ENCODE measurements at places on chromosomes 7 and 10.

GRCh38 chr7:102203218-102203617 lies 83.5 kb upstream of the SH2B2 start:
- DNase-seq: no peak

- no peak for DNase-seq
Measured at GRCh38 chr10:63123727-63124362, 9.3 kb upstream of the NRBF2 start.

- no peak for DNase-seq
Measured at GRCh38 chr7:158733775-158734494, 29.3 kb upstream of the NCAPG2 start.

DNA sequence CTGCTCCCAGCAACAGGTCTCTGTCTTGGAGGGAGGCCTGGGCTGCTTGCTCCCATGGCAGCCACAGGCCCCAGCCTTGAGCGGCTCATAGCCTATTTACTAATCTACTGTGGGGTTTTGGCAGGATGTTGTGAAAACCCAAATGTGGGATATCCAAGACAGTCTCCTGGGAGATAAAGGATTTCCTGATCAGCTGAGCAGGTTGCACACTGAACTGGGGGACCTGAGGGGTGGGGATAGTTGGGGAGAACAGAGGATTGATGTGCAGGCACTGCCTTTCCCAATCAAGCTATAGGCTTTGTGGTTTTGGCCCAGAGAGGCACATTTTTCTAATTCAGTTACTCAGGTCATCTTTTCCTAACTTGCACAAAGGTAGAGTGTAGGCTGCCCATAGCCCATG lies 92.6 kb downstream of the SH2D4B start:
- no peak for DNase-seq

DNA sequence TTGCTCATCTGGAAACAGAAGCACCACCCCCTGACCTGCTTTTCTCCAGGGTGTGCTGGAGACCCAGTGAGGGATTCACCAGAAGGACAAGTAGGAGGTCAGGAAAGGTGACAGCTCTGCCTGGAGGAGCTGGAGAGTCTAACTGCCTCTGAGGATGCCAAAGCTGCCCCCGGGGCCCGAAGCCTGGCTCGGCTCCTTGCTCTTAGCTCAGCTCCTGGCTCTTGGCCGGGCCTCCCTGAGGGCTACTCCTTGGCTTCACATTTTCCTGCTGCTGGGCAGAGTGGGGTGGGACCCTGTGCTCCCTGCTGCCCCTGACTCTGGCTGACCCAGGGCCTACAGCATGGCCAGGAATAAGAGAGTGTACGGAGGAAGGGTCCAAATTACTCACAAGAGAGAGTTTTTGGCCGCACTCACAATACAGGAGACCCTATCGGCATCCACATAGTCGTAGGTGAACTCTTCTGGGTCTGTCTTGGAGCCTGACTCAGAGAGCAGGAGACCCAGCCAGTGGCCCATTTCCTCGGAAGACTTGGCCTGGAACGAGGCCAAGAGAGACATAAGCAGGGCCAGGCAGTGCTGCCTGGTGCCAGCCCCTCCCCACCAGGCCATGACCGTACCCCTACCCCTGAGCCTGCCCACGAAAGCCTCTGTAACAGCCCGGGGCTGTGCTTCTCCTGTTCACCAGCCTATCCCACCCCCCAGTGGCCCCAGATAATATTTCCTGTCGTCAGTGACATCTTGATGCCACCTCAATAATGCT lies 63.1 kb downstream of the VWA2 start:
- DNase-seq: no peak

DNA sequence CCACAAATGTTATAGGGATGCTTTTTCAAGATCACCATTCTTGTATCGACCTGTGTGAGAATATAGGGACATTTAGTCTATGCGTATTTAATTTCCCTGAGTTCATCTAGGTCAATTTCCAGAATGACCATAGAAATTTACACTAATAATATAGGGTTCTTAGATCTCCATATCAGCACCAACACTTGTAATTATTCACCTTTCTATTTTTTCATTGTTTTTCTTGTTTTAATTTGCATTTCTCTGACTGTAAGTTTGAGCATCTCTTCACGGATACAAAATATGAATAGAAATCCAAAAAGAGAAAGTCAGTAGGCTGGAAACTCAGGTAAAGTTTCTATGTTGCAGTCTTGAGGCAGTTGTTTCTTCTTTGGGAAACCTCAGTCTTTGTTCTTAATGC lies 134.8 kb downstream of the CREB5 start:
- DNase-seq: no peak

- DNase-seq: peak; percentile 90
Measured at GRCh38 chr7:149873074-149873969, at the start of gene ATP6V0E2. ATP6V0E2 (plus strand) TSS chr7:149873969; CDS start chr7:149874066, 97 bp downstream.

DNA sequence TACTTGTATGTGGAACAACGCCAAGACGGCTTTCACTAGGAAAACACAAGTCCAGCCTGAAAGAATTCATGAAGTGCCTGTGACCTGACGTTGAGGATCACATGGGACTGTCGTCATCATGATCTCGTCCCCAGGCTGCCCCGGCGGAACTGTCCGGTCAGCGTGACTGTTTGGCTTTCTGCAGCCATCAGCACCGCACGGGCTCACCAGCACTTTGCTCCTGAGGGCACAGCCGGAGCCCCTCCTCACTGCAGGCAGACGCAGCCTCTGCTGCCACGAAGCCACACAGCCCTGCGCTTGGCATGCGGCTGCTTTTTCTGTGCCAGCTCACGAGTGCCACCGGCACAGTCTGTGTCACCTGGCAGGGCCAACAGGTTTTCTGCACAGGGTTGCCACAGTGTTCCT lies 9.4 kb upstream of the GET4 start:
- DNase-seq: no peak

- no peak for DNase-seq
Measured at GRCh38 chr7:129824291-129825208, 128.2 kb downstream of the UBE2H start.

DNA sequence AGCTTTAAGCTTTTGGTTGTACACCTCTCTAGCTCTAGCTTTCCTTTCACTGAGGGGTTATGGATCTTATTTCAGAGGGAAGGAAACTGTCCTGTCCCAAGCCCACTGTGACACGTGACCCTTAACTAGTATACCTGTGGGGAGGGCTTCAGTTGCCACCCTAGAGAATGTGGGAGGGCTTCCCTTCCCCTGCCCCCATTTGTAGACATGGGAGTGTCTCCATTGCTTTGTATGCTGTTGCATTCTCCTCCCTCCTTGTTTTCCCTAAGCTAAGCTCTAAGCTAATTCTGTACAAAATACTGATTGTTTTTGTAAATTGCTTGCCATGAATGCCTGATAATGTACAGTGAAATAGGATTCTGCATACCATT lies 11.2 kb downstream of the LUC7L2 start:
- DNase-seq: no peak

GRCh38 chr10:115091161-115091560 lies 2.0 kb upstream of the ATRNL1 start:
- DNase-seq: no peak

DNA sequence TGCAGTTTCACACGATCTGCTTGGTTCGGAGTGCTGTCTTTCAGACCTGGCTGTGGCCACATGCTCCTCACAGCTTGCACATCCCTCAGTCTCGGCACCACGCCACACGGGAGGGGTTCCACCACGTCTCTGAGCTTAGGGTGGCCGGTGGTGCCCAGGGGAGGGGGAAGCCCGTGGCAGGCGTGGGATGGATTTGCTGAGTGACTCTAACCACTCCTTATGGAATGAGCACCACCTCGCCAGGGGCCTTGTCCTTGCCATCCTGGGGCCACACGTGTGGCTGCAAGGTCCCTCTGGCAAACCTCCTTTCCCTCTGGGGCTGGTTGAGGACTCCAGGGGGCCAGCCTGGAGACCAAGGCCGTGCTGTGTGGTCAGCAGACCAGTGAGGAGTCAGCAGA lies 29.1 kb upstream of the FAM20C start:
- DNase-seq: no peak

GRCh38 chr7:81007051-81007450 lies 88.2 kb upstream of the SEMA3C start:
- DNase-seq: no peak

GRCh38 chr7:87876040-87876868 lies at the start of the genes DBF4 and SLC25A40:
DBF4 (plus strand) TSS chr7:87876493; CDS start chr7:87876733, 240 bp downstream.
SLC25A40 (minus strand) TSS chr7:87876360; CDS start chr7:87858727, 17,633 bp downstream.
- peak; percentile 93 for DNase-seq

DNA sequence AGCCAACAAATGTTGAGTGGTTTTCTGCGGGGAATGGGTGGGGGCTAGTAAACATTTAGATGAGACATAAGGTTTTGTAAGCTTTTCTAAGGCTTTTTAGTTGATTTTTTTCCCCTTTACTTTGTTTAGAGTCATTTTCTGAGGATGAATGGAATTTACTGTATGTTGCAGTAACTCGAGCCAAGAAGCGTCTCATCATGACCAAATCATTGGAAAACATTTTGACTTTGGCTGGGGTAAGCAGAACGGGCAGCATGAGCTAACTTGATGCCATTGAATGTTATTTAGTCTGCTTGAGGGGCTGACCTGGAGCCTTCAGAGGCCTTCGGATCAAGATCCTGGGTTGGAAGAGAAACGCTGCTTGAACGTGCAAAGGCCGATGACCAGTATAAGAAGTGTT lies 37.3 kb downstream of the FBH1 start:
- no peak for DNase-seq

- DNase-seq: no peak
Measured at GRCh38 chr10:119654540-119654939, 3.4 kb downstream of the BAG3 start.

- DNase-seq: no peak
Measured at GRCh38 chr10:21976739-21977138, 26.8 kb downstream of the DNAJC1 start.

GRCh38 chr10:27285093-27285492 lies 44.5 kb upstream of the ACBD5 start:
- DNase-seq: peak; percentile 10

GRCh38 chr10:98608411-98608810 lies 161.7 kb upstream of the HPS1 start:
- DNase-seq: no peak

GRCh38 chr10:37268266-37268665 lies 142.9 kb downstream of the ANKRD30A start:
- no peak for DNase-seq
